ENCODE measurements at places on chromosomes 7 and 10.

DNA sequence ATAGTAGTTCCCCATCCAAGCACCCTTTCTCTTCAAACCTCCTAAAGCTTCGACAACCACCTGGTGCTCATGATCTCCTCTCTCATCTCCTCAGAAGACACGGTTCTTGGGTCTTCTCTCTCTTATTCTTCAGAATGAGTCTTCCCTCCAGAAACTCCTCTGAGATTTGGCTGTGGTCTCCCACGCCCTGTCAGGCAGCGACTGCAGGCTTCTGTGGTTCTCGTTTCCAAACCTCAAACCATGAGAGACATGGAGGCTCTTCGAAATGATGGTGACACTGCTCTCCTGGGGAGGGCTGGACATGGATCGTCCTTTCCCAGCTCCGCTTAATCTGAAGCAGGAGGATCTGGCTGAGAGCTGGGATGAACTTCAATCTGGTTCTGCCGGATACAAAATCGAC is 78.6 kb upstream of the PITRM1 start:
- no peak for DNase-seq

- no peak for DNase-seq
Measured at GRCh38 chr7:81761821-81762220, 8.0 kb downstream of the HGF start.

DNA sequence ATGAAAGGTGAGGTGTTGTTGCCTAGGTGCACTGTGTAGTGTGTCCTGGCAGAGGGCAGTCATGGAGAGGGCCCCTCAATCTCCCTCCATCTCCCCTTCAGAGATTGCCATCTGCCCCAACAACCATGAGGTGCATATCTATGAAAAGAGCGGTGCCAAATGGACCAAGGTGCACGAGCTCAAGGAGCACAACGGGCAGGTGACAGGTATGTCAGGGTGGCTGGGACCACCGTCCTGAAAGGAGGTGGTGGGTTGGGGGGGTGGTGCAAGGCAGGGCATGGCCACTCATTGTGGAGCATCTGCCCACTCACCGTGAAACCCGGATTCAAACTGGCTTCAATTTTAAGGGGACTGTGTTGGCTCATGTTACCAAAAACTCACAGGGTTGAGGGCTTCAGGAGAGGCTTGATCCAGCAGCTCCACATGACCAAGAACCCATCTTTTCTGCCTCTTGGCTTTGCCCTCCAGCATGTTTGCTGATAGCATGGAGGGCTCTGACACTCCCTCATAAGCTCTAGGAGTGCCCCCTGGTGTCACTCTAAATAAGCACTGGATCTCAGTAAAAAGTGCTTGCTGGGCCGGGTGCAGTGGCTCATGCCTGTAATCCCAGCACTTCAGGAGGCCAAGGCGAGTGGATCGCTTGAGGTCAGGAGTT is 12.2 kb downstream of the ARPC1B start:
- DNase-seq, result no peak

GRCh38 chr10:6579904-6580278 is at the start of gene PRKCQ:
Gene PRKCQ, minus strand, starts transcription at chr10:6580276. Its CDS starts 65,141 bp downstream, at chr10:6515135.
- DNase-seq, result no peak

GRCh38 chr10:4100380-4100779 is 315.4 kb upstream of the KLF6 start:
- DNase-seq, result no peak

DNA sequence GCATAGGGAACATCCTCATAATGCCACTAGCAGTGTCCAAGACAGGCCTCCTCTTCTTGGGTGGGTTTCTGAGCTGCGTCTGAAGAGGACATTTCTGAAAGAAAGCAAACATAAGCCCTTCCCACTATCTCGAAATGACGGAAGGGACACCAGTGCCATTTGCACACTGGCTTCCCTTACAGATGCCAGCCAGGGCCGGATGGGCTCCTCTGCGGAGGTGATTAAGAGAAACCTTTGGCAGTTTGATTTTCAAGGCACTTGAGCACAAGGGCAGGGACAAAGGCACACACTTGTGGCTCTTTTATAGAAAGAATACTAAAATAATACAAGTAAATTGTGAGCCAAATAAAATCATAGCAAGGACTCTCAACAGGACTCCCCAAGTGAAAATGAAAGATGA is 106.6 kb upstream of the CELF2 start:
- no peak for DNase-seq

- no peak for DNase-seq
Measured at GRCh38 chr7:22821702-22822485, 755 bp downstream of the TOMM7 start.

GRCh38 chr10:48290286-48290685 is 15.8 kb upstream of the FRMPD2 start:
- no peak for DNase-seq

GRCh38 chr10:15346440-15347141 is 24.5 kb downstream of the FAM171A1 start:
- no peak for DNase-seq

DNA sequence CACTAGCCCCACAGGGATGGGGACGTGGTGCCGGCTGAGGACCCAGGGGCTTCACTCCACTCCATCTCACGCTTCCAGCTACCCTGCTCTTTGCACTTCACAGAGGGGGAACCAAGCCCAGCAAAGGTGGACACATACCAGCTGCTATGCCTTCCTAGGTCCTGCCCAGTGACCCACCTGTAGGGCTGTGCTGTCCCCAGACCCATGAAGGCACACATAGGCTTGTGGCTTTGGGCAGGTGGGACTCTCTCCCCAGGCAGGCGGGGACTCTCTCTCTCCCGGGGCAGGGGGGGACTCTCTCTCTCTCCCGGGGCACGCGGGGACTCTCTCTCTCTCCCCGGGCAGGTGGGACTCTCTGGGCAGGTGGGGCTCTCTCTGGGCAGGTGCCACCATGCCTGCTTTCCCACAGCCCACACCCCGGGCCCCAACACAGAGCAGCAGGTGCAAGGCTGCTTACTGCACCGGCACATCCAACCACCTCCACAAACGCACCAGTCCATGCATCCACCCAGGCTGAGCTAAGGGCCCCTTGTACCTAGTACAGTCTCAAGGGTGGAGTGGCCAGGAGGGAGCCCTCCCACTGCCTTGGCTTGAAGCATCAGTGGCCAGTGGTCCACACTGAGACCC is 13.8 kb upstream of the GPR146 start:
- no peak for DNase-seq

GRCh38 chr7:125423458-125424155 is 494.0 kb upstream of the POT1 start:
- DNase-seq, result no peak

GRCh38 chr7:13904007-13904406 is 85.5 kb downstream of the ETV1 start:
- DNase-seq, result no peak

DNA sequence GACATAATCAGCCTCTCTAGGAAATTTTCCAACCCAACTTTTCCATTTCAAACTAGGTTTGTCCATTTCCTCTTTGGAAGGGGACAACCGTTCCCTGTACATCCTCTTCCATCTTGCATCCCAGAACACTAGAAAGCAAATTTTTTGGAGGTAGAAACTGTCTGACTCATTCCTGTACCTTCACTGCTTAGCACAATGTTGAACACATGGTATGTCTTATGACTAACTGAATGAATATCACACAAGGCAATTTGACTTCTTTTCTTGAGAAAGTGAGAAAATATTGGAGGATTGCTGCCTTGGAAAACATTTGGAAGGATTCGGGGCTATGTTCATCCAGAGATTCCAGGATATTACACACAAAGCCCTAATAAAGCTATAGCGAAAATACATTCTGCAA is 289.1 kb downstream of the FGFR2 start:
- DNase-seq, result no peak

- DNase-seq, result no peak
Measured at GRCh38 chr7:70504254-70504653, 627.7 kb upstream of the GALNT17 start.

- no peak for DNase-seq
Measured at GRCh38 chr10:52779541-52780390, 7.2 kb upstream of the MBL2 start.

GRCh38 chr7:43540471-43540870 is 42.4 kb upstream of the STK17A start:
- no peak for DNase-seq

GRCh38 chr10:32204606-32205005 is 142.4 kb downstream of the EPC1 start:
- DNase-seq, result no peak
